Airway epithelial cell (primary cell): ENCODE measurements at places on chromosomes 13 and 19. TPM values are rescaled to one million over a fixed set of nuclear protein-coding genes. Genes with fewer than 3 reads are reported as not detected.

Gene MEDAG
- total RNA-seq = not detected in 2 replicates

Gene MTUS2
- under 0.01 TPM in 1 of 2 replicates, not detected in the other for total RNA-seq

Gene C13orf42
- not detected in 2 replicates for total RNA-seq

Gene ZNF560
- total RNA-seq = 0.49 TPM in 1 of 2 replicates, not detected in the other

Gene CYP2A6
- total RNA-seq = not detected in 2 replicates

Gene FBXO27
- 9.2 and 11.9 TPM in 2 replicates for total RNA-seq

Gene NLRP9
- not detected in 2 replicates for total RNA-seq

Gene ZNF726
- 3.0 and 3.1 TPM in 2 replicates for total RNA-seq

Gene C19orf33
- 552 and 609 TPM in 2 replicates for total RNA-seq

Gene RFXANK
- 73.2 and 82.3 TPM in 2 replicates for total RNA-seq

Gene CCNA1
- total RNA-seq = 10.0 and 11.1 TPM in 2 replicates

Gene ARL11
- 0.07 TPM in 1 of 2 replicates, not detected in the other for total RNA-seq

Gene NCCRP1
- total RNA-seq = 38.0 and 41.0 TPM in 2 replicates

Gene SBK2
- not detected in 2 replicates for total RNA-seq

Gene CERS1
- total RNA-seq = 0.56 and 1.4 TPM in 2 replicates

Gene ZNF534
- not detected in 2 replicates for total RNA-seq

Gene ZNF561
- total RNA-seq = 21.8 and 37.2 TPM in 2 replicates

Gene ZNF208
- total RNA-seq = 0.49 and 3.4 TPM in 2 replicates

Gene COX6B2
- total RNA-seq = 0.35 TPM in 1 of 2 replicates, not detected in the other

Gene CDX2
- not detected in 2 replicates for total RNA-seq

Gene HCST
- not detected in 2 replicates for total RNA-seq

Gene CYP2A7
- not detected in 2 replicates for total RNA-seq
